CD4-positive, alpha-beta memory T cell (primary cell): ENCODE measurements at places on chromosomes 5 and 9. TPM values are rescaled to one million over a fixed set of nuclear protein-coding genes. Genes with fewer than 3 reads are reported as not detected.

DNA sequence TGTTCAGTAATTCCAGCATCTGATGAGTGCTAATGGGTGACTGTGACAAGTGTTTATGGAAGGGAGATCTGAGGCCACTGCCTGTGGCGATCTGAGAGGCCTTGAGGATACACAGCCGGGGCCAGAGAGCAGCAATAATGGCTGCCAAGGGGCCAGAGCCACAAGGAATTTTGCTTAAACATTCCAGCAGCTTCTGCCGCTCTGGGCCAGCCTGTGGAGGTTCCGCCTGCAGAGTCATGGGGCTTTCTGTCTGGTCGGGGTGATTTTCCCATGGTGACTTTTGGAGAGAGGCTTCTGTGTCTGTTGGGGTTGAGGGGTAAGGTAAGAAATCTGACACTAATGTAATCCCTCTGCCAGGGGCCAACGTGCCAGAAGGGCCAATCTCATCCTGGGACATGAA lies 353.5 kb downstream of the ADAMTS6 start:
- no peak overlapping the region for H3K27ac ChIP-seq
- DNase-seq = no peak
- no peak overlapping the region for H3K4me3 ChIP-seq
- H3K27me3 ChIP-seq = no peaks in the 10 kb centered on the region

DNA sequence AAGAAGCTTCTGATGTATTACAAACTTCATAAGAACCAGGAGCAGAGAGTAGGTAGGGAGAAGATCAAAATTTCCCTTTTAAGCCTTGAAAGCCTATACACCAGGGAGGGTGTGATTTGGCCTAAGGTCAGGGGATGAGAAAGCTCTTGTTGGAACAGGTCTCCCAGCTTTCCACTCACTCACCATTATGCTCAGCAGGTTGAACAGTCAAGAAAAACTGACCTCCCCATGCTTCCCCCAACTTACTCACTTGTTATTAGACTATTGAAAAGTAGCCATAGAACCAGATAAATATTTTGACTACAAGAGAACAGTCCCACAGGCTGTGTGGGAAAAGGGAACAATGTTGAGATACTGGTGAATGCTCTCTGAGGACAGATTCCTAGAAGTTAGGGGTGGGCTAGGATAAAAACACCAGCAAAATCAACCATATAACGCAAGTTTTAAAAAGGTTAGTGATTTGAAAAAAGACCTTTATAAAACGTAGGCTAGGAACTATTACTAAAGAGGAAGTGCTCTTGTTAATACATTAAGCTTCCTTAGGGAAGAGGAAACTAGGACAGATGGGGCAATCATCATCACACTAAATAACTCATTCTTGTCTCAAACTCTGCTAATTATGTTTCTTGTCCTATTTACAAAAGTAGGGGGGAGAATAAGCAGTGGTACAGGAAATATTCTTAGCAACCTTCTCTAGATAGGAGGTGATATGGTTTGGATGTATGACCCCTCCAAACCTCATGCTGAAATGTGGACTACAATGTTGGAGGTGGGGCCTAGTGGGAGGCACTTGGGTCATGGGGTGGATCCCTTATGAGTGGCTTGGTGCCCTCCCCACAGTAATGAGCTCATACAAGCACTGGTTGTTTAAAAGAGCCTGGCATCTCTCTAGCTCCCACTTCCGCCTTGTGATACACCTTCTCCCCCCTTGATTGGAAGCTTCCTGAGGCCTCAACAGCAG lies 31.0 kb downstream of the PCDHGC5 start:
- no peak for DNase-seq
- H3K27ac ChIP-seq = no peak overlapping the region
- peaks cover 16% of the 10 kb centered on the region for H3K4me1 ChIP-seq
- H3K36me3 ChIP-seq = peaks cover 94% of the 10 kb centered on the region
- no peak overlapping the region for H3K4me3 ChIP-seq

DNA sequence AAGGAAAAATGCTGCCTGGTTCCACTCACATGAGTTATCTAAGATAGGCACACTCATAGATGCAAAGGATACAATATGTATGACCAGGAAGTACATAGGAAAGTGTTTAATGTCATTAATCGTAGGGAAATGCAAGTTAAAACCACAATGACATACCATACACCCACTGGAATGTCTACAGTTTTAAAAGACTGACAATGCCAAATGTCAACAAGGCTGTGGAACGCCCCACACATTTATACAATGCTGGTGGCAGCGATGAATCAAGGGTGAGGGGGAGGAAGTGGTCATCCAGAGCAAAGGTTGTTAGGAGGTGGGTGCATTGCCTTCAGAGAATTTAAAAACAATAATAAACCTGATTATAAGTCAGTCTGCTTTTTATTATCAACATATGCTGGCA lies 437.8 kb downstream of the ARHGEF28 start:
- H3K4me1 ChIP-seq = no peaks in the 10 kb centered on the region
- no peaks in the 10 kb centered on the region for H3K27me3 ChIP-seq
- no peaks in the 10 kb centered on the region for H3K36me3 ChIP-seq
- DNase-seq = no peak

- H3K4me3 ChIP-seq = no peak overlapping the region
- H3K27ac ChIP-seq = no peak overlapping the region
- no peak for DNase-seq
- peaks cover 5% of the 10 kb centered on the region for H3K27me3 ChIP-seq
Measured at GRCh38 chr9:109737295-109737694, 42.7 kb upstream of the PALM2AKAP2 start.

- H3K36me3 ChIP-seq = no peaks in the 10 kb centered on the region
- H3K27me3 ChIP-seq = no peaks in the 10 kb centered on the region
- no peak overlapping the region for H3K4me3 ChIP-seq
- no peaks in the 10 kb centered on the region for H3K4me1 ChIP-seq
- DNase-seq = no peak
- H3K27ac ChIP-seq = no peak overlapping the region
Measured at GRCh38 chr5:142874540-142874939, 104.4 kb downstream of the ARHGAP26 start.

- H3K27me3 ChIP-seq = no peaks in the 10 kb centered on the region
- no peak overlapping the region for H3K4me3 ChIP-seq
- no peaks in the 10 kb centered on the region for H3K36me3 ChIP-seq
- no peaks in the 10 kb centered on the region for H3K4me1 ChIP-seq
Measured at GRCh38 chr5:159030357-159030756, 69.4 kb downstream of the EBF1 start.

GRCh38 chr9:5834214-5834613 lies 1.3 kb upstream of the ERMP1 start:
- no peaks in the 10 kb centered on the region for H3K36me3 ChIP-seq
- peaks cover 39% of the 10 kb centered on the region for H3K4me1 ChIP-seq
- no peaks in the 10 kb centered on the region for H3K27me3 ChIP-seq

The COL23A1 gene
- total RNA-seq = 0.17 TPM

DNA sequence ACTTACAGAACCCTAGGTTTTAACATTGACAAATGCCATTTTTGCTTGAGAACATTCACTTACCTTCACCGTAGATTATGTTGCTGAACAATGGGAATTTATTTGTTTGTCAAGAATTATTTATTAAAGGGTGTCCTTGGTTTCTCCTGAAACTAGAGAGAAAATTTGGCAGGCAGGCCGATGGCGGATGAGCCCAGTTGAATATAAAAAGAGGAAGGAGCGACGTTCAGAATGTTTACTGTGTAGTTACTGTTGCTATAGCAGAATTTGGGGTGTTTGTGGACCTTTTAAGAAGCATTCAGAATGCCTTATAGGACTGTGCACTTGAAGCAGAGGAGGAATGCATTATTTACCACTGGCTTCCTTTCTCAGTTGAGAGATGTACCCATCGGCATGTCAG lies 268.2 kb downstream of the CDH10 start:
- H3K27me3 ChIP-seq = no peaks in the 10 kb centered on the region
- H3K4me3 ChIP-seq = no peak overlapping the region
- H3K4me1 ChIP-seq = no peaks in the 10 kb centered on the region
- H3K36me3 ChIP-seq = no peaks in the 10 kb centered on the region
- H3K27ac ChIP-seq = no peak overlapping the region

DNA sequence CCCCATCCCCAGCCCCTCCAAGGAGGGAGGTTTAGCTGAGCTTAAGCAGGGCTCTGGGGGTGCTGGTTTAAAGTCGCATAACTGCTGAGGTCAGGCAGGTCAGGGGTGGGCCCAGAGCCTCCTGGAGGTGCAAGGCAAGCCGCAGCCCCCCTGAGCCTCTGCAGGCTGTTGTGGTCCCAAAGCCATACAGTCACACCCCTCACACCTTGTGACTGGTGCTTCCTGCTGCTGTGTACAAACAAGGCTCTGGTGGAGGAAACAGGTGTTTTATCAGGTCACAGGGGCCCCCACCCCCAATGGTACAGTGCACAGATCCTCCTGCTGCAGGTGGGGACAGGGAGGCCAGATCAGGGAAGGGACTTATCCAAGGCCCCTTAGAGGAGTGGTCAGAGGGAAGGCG lies 8.0 kb downstream of the TCF7 start:
- peak; percentile 72 for DNase-seq
- peak overlapping the region; percentile 49 for H3K4me3 ChIP-seq
- H3K4me1 ChIP-seq = peaks cover 97% of the 10 kb centered on the region
- peak overlapping the region; percentile 97 for H3K27ac ChIP-seq
- peaks cover 70% of the 10 kb centered on the region for H3K36me3 ChIP-seq
- no peaks in the 10 kb centered on the region for H3K27me3 ChIP-seq

DNA sequence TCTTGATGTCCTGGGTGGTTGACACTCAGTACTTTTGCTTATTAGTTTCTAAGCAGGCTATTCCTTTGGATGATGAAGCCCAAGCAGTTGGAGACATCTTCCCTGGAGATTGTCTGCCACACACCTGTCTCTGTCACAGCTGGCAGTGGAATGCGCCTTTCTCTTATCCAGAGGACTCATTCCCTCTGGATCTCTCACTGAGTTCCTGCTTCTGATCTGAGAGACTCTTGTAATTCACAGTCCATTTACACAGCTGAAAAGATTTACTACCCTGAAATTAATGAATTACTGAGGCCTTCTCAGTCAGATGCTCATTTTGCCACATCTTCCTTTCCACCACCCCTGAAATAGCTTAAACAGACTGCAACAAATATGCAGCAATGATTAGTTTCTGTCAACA lies 15.9 kb downstream of the TAL2 start:
- H3K27me3 ChIP-seq = no peaks in the 10 kb centered on the region
- no peak overlapping the region for H3K27ac ChIP-seq
- H3K36me3 ChIP-seq = no peaks in the 10 kb centered on the region
- no peak overlapping the region for H3K4me3 ChIP-seq

GRCh38 chr9:126240835-126241234 lies 85.8 kb upstream of the MVB12B start:
- no peak overlapping the region for H3K27ac ChIP-seq
- no peaks in the 10 kb centered on the region for H3K27me3 ChIP-seq
- H3K4me3 ChIP-seq = no peak overlapping the region
- no peak for DNase-seq

The SPATA31A3 gene
- not detected for total RNA-seq

- H3K27ac ChIP-seq = no peak overlapping the region
- no peak for DNase-seq
- H3K4me1 ChIP-seq = peaks cover 18% of the 10 kb centered on the region
- H3K27me3 ChIP-seq = no peaks in the 10 kb centered on the region
Measured at GRCh38 chr9:76655971-76656370, 108.3 kb upstream of the PCA3 start.

The DDX46 gene
- 66.8 TPM for total RNA-seq
